ENCODE measurements at places on chromosomes 1 and 21.

DNA sequence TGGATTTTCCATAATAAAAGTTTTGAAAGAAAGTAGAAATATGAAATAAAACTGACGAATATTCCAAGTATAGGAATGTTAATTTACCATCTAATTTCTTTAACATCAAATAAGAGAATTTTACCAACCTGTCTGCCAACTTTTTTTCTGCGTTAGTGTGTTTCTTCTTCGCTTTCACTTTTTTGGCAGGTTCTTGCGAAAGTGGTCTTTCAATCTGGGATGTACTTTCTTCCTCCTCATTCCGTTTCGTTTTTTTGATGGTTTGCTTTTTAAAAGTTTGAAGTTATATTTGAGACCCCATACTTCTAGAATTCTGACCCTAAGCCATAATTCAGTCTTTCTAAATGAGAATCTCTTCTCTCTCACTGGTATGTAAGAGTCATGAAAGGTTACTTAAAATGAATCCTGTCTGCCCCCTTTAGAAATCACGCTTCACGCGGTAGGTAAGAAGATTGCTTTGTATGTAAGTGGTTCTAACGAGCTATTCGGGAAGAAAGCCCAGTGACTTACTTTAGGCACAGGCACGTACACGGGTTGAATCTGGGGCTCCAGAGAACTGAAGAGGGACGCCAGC, 580 bp downstream of the RBM34 start:
- no peak for DNase-seq

GRCh38 chr1:30663596-30664091, 59.7 kb downstream of the MATN1 start:
- no peak for DNase-seq

DNA sequence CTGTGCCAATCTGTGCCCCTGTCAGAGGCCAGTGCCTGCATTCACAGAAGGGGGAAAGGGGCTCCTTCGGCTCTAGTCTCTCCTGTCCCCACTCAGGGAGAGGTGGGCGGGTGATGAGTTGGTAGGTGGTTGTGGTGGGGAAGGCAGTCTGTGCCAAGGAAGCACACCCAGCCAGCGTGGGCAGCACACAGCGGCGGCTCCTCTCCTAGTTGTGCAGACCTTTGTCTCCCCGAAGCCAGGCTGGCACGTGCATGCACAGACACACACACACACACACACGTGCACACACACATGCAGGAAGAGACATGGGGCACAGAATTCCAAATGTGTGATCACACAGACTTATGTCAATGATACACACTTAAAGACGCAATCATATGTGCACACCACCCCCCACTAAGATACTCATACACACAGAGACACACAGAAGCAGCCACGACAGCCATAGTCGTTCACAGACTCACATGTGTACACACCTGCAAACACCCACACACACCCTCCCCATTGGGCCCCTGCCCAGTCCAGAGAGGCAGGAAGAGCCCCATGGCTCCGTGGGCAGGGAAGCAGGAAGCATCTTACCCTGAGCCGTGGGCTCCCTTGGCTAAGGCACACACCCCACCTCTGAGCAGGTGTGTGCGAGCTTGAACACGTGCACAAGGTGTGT, 16.4 kb downstream of the RIMS3 start:
- no peak for DNase-seq

DNA sequence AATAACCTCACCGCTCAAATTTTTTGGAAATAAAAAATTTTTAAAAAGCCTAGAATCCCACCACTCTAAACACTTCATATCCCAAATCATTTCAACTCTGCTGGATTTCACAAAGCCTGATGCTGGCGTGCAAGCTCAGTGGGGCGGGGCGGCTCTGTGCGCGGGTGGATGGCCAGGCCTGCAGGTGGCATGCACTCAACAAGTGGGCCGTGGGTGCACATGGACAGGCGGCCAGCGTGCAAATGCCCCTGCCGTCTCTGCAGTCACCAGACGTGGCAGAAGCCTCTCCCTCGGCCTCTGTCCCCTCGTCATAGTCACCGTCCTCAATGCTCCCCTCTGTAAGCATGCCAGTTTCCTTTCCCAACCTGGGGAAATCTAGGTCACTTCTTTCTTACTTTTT, 6.6 kb upstream of the PDE9A start:
- no peak for DNase-seq

GRCh38 chr1:97797403-97798183, 123.2 kb downstream of the DPYD start:
- no peak for DNase-seq

DNA sequence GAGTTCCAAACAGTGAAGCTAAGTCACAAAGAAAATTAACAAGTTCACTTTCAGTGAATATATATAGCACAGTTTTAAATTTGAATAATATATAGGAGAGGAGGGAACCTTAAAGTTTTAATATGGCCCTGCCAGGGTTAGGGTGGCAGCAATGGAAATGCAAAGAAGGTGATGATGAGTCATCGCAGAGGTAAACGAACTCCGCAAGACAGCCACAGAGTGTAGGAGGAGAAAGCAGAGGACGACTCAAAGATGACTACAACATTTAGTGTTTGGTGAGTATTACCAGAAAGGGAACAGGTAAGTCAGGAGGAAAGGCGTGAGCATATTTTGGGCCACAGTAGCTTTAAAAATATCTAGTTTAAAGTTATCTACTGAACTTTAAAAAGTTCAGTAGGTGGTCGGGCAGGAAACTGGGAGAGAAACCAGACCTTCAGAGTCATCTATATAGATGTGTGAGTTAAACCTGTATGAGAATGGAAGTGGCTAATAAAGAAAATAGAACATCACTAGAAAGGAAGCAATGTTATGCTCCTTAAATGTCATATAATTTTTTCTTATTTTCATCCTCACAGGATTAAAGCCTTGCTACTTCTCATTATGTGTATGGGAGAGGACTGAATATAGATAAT, 75.7 kb downstream of the UCHL5 start:
- peak; percentile 73 for DNase-seq

DNA sequence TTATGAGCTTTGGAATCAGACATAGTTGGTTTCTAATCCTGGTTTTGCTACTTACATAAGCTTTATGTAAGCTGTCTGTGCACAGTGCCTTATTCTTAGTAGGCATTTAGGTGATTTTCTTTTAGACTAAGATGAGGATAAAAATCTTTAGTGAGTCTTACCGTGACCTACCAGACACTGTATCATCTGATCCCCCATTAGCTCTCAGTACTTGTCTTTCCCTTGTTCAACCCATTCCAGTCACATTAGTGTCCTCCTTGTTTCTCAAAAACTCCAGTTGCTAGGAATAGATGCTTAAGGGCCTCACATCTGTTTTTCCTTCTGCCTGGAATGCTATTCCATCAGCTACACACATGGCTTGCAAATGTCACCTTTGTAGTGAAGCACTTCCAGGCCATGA, 18.8 kb downstream of the PPP1R12B start:
- no peak for DNase-seq

GRCh38 chr1:112589766-112590165, 29.2 kb downstream of the ST7L start:
- no peak for DNase-seq

DNA sequence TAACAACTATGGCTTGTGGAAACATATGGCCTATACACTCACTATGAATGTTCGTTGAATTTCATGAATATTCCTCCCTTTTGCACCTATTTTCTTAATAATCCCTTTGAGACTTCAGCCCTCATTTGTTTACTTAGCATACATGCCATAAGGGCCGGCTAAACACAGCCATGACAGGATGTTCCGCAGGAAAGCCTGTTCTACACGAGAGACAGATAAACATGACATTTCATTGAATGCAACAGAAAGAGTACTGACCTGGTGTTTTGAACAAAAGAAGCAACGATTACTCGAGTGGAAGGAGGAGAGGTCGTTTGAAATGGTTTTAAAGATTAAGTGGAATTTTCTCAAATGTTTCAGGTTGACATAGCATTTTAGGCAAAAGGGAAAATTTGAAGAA, 459.5 kb upstream of the CXADR start:
- DNase-seq = no peak

GRCh38 chr21:15254111-15254510, 189.3 kb upstream of the NRIP1 start:
- DNase-seq = no peak

- DNase-seq = no peak
Measured at GRCh38 chr1:212507369-212507768, 74.6 kb downstream of the NENF start.

DNA sequence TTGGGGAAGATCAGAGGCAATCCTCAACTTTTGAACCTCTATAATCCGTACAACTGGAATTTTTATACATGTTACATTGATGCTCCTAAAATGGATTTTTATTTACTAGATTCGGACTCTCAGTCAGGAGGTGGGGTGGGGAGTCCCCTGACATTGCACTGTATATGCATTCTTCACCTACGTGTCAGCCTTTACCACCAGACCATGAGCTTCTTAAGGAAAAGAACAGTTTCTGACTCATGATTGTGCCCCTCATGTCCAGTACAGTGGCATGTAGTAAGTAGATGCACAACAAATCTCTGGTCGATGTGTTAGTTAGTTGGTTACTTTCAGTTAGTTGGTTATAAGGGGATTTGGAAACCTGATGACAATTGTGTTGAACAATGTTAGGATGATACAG, 15.4 kb downstream of the LPAR3 start:
- no peak for DNase-seq

- DNase-seq = no peak
Measured at GRCh38 chr1:242178924-242179708, 180.2 kb upstream of the MAP1LC3C start.

GRCh38 chr1:228396770-228397662, 9.6 kb downstream of the TRIM11 start:
- DNase-seq = no peak

GRCh38 chr1:71521655-71522264, 440.9 kb upstream of the ZRANB2 start:
- peak; percentile 18 for DNase-seq

DNA sequence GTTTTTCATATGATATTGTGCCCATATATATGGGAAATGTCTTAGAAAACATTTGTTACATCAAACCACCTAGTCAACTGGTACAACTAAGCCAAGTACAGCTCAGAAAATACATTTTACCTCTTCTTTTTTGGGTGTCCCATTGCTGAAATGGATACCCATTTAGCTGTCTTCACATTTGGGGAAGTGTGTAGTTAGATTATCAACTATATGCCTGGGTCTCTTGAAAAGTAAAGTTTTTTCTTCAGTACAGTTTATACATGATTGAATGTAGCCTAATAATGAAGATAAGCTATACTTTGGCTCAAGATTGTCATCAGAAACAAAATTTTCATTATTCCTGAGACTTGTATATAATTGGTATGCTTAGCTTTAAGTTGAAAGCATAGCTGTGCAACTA, 2.0 kb downstream of the AGO3 start:
- no peak for DNase-seq
